HuH-7 (cell line): ENCODE measurements at places on chromosomes 11 and 22.
A peak's percentile ranks its signal among the peaks of the same experiment; 100 is the strongest.

DNA sequence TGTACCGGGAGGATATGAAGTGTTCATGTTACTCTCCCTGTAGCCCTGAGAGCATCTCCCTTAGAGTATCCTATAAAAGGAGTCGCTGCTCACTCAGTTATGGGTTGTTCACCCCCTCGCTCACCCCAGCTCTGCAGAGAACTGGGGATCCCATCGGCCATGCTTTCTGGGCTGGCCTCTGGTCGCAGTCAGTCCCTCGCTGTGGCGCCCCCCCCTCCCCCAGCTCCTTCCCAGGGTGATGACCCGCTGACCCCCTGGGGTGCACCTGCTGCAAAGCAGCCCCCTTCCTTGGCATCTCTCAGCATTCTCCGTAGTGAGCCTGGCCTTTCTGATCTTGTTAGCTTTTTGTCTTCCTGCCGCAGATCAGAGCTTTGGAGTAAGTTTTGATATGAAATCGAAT lies 10.3 kb upstream of the PARVG start:
- no peak for DNase-seq

- no peak for DNase-seq
Measured at GRCh38 chr11:119828006-119828405, 99.0 kb upstream of the NECTIN1 start.

DNA sequence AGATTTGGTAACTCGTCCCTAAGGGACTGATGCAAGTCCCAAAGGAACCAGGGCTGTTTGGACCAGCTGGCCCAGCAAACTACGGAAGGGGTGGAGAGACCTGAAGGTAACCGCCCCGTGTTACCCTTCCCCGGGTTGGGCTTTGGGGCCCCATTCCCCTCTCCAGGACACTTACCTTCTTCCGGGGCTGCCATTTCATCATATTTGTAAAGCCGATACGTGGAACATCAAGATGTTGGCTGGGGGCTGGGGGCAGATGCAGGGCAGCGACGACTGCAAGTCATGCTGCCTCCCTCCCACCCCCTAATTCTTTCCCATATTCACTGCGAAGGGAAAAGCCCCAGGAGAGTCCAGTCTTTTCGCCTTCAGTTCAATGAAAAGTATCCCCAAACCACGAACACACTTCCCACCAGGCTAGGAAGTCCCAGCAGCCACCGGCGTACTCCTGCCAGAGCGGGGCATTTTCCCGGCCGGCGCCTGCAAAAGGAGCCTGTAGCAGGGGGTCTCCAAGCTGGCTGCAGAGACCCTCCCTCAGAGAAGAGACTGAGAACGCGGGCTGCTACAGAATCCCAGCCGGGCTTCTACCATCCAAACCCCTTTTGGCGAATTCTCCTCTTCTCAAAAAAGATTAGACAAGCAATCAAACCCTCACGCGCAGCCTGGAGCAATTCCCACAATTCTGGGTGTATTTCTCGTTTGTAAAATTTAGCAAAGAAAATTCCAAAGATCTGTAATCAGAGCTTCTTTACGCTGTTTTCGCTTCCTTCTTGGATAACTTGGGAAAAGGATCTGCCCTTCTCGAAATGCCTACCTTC lies 236.7 kb downstream of the TTC28 start:
- DNase-seq, result peak; percentile 52

GRCh38 chr11:27648840-27649239 lies 51.4 kb downstream of the BDNF start:
- no peak for DNase-seq
